ENCODE measurements at places on chromosomes 4 and X. TPM values are rescaled to one million over a fixed set of nuclear protein-coding genes. Genes with fewer than 3 reads are reported as not detected.

Gene PABPC4L
- polyA plus RNA-seq: 0.06 TPM

Gene ETDA
- not detected for polyA plus RNA-seq

Gene P2RY10
- 14.0 TPM for polyA plus RNA-seq

Gene PABPC1L2B
- polyA plus RNA-seq: not detected

Gene SLC35A2
- 8.7 TPM for polyA plus RNA-seq

Gene CNOT6L
- polyA plus RNA-seq: 9.6 TPM

Gene SLC9B2
- 6.4 TPM for polyA plus RNA-seq

Gene IL1RAPL1
- polyA plus RNA-seq: 0.03 TPM

Gene BOD1L1
- polyA plus RNA-seq: 16.3 TPM

Gene TSPAN6
- 4.3 TPM for polyA plus RNA-seq

Gene CT83
- polyA plus RNA-seq: not detected

DNA sequence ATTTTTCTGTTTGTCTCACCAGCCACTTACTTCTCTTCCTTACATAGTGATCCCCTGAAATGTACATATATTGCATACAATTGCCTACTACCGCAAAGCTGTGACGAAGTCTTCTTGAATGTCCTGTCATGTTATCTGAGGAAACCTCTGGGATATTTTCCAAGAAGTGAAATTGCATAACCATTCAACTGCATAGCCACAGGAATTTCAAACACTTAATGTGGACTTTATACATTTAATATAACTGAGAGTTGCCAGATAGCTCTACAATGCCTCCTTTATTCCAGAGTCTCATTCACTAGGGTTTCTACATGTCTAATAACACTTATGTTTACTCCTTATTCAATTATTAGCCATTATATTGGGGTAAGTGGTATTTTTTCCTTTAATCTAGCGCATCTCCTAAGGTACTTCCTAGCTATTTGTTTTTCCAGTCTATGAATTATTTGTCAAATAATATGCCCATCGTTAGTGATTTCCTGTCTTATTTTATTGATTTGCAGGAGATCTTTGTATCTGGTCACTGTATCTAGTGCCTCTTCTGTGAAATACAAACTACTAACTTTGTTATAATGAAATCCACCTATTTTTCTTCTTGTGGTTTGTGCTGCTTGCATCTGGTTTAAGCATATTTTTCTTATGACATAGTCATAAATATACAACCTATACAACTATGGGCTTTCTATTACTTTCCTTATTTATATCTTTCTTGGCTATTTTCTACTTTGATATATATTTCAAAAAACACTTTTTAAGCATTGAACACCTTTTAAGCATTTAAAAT lies 69.2 kb upstream of the GRID2 start:
- no peak for DNase-seq

- no peak for DNase-seq
Measured at GRCh38 chr4:38710053-38710452, 46.1 kb downstream of the KLF3 start.

GRCh38 chrX:73563738-73564068 lies 706 bp downstream of the CHIC1 start:
- no peak for DNase-seq

DNA sequence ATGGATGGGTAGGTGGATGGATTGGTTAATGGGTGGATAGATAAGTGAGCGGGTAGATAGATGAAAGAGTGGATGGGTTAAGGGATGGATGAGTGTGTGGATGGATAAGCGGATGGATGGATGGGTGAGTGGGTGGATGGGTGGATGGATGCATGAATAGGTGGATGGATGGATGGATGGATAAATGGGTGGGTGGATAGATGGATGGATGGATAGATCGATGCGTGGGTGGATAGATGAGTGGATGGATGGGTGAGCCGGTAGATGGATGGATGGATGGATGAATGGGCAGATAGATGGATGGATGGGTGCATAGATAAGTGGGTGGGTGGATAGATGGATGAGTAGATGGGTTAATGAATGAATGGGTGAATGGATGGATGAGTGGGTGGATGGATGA lies 90.9 kb downstream of the CPZ start:
- DNase-seq: peak; percentile 3

DNA sequence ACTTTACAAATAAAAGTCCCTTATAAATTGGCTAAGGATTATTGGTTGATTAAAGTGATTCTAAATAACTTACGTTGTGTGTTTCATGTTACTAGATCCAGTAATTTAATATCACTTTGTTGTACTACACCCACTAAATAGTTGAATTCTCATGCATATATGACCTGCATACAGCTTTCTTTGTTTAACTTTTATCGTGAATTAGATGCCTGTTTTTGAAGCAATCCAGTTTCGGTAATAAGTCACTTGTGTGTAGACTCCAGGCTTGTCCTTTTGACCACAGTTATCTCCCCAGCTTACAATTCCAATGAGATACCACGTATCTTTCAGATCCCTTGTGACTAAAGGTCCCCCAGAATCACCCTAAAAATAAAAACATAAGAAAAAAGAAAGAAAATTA lies 27.3 kb upstream of the TMPRSS11D start:
- DNase-seq: no peak

GRCh38 chr4:148367756-148368155 lies 74.5 kb downstream of the NR3C2 start:
- no peak for DNase-seq

DNA sequence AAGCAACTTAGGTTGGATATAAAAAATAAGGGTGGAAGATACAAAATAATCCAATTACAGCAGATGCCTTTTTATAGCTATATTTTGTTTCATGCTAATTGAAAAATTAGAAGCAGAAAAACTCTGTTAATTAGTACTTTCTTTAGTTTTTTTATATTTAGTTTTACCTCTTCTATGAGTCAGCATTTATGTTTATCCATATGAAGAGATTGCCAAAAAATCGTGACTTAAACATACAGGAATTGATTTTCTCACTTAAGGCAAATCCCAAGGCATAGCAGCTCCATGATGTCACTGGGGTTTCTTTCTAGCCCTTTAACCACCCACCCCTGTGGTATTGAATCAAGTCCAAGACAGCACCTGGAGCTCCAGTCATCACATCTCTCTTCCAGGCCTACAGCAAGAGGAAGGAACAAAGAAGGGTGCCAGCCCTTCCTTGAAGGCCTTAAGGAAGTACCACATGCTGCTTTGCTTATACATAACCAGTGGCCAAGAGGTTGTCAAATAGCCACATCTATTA lies 365.8 kb upstream of the TENM3 start:
- no peak for DNase-seq

GRCh38 chr4:177016541-177017141 lies 223.9 kb upstream of the VEGFC start:
- no peak for DNase-seq

- no peak for DNase-seq
Measured at GRCh38 chr4:42101446-42101975, 50.9 kb downstream of the BEND4 start.

- no peak for DNase-seq
Measured at GRCh38 chr4:68736813-68737212, 66.4 kb upstream of the UGT2B15 start.

DNA sequence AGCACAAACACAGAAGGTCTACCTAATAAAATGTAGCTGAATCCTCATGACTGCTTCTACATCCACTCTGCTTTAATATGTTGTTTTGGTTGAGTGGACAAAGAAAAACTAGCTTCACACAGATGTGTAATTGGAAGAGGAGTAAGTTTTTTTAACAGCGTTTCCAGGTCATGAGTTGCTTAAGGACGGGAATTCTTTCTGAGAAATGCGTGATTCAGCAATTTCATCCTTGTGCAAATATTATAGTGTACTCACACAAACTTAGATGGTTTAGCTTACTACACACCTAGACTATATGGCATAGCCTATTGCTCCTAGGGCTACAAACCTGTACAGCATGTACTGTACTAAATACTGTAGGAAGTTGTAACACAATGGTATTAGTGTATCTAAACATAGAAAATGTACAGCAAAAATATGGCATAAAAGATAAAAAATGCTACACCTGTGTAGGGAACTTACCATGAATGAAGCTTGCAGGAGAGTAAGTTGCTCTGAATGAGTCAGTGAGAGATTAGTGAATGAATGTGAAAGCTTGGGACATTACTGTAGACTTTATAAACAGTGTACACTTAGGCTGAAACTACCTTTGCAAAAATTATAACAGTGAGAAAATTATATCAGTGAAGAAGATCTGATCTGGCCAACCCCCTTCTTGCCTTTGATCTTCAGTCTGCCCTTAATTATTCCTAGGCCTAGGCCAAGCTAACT lies 70.8 kb upstream of the IL15 start:
- no peak for DNase-seq

GRCh38 chrX:7254144-7254543 lies 106.2 kb upstream of the PUDP start:
- DNase-seq: no peak

- DNase-seq: peak; percentile 46
Measured at GRCh38 chr4:7393601-7394575, 40.8 kb downstream of the PSAPL1 start.

- DNase-seq: peak; percentile 83
Measured at GRCh38 chrX:48468247-48468671, 1.8 kb downstream of the SLC38A5 start.

GRCh38 chr4:161936625-161937550 lies 226.9 kb downstream of the FSTL5 start:
- DNase-seq: no peak

DNA sequence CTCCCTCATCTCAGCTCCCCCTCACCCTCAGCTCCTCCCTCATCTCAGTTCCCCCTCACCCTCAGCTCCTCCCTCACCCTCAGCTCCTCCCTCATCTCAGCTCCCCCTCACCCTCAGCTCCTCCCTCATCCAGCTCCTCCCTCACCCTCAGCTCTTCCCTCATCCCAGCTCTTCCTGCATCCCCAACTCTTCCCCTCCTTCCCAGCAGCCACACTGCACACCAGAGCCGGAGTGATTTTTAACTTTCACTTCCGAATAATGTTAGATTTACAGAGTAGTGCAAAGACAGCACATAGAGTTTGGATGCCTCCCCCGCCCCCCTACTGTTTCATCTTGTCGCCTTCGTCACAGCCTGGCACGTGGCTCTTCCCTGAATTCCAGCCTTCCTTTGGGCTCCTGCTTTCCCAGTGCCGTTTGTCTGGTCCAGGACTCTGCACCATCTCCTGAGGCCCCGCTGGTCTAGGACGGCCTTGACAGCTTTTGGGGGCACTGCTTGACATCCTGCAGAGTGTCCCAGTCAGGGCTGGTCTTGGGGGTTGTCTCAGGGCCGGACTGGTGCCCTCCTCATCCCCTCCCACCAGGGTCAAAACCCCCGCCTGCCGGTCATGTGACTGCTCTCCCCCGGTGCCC lies 110.2 kb downstream of the FAM53A start:
- peak; percentile 54 for DNase-seq

- no peak for DNase-seq
Measured at GRCh38 chrX:13994104-13994503, 35.6 kb downstream of the GEMIN8 start.

- DNase-seq: no peak
Measured at GRCh38 chr4:48913346-48913745, 6.8 kb upstream of the OCIAD2 start.

GRCh38 chr4:110904435-110905065 lies 281.7 kb upstream of the PITX2 start:
- no peak for DNase-seq

DNA sequence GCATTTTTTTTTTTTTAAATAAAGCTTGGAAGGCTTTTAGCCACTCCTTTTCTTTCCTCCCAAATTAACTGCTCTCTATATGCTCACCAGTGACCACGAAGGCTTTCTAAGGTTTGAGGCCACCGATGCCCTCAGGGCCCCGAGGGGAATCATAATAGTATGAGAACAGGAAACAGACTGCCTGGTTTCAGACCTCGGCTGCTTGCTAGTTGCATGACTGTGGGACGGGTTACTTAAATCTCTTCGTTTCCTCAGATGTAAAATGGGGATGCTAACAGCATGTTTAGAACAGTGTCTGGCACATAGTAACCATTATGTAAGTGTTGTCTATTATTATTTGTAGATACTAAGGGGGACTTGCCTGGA lies 3.6 kb downstream of the LINC00632 start:
- DNase-seq: no peak

DNA sequence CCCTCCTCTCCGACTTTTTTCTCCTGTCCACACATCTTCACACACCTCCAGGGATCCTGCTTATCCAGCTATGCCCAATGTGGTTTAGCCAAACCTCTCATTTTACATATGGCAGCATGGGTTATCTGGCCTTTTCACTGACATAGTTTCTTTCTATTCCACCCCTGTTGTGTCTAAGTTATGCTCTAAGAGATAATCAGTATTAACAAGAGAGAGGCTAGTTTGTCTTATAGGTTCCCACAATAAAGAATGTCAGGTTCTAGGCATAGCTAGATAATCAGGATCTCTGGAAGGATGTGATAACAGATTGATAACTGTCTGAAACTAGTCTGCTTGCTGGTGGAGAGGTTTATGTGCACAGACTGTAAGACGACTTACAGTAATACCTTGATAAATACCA lies 7.7 kb upstream of the GALNT7 start:
- DNase-seq: no peak

- DNase-seq: no peak
Measured at GRCh38 chr4:123588631-123589241, 192.1 kb downstream of the SPRY1 start.

GRCh38 chrX:96906741-96907140 lies 23.0 kb downstream of the RPA4 start:
- no peak for DNase-seq

DNA sequence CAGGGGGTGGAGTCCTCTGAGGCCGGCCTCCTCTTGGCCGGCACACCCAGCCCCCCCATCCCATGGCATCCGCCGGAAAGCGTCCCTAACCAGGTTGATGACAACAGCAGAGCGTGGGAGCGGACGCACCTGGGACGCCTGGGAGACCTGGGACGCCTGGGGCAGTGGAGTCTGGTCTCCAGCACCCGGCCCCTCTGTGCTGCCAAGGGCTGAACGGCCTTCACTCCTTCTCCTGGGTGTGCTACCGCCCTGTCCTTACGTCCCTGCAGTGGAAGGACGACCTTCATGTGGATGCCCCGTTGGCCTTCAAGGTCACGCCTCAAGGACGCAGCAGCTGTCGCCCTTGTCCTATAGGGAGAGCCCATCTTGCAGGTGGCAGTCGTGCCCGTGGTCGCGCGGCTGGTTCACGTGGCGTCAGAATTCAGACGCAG lies 26.9 kb downstream of the NKX1-1 start:
- DNase-seq: peak; percentile 63

- DNase-seq: no peak
Measured at GRCh38 chrX:11929476-11929875, 171.4 kb downstream of the MSL3 start.

DNA sequence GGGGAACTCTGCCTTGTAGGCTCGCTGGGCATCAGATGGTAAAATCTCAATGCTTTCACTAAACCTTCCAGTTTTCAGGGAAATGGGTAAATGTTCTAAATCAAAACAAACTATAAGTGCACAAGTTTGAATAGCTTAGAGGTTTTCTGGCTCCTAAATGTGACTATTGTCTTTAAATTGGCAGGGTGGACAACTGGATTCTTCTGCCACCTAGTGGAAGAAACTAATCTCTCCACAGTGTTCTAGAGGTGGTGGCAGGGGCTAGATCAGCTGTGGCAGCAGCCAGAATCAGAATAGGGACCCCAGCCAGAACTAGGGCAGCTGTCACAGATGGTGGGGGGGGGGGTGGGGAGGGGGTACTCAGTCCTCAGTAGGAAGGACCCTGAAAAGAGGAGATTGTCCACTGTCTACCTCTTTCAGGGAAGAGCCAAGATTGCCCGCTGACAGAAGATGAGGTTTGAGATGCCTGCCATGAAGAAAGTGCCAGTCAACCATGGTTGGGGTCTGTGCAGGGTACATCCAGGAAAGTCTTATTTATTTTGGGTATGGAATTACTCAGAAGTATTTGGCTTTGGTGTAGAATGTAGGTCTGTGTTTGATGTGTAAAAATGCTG lies 201.4 kb downstream of the CCNG2 start:
- no peak for DNase-seq

GRCh38 chrX:115642895-115643530 lies 82.0 kb downstream of the PLS3 start:
- DNase-seq: no peak
